NCI-H1694 (cell line): ENCODE measurements at places on chromosomes 3 and 15.

DNA sequence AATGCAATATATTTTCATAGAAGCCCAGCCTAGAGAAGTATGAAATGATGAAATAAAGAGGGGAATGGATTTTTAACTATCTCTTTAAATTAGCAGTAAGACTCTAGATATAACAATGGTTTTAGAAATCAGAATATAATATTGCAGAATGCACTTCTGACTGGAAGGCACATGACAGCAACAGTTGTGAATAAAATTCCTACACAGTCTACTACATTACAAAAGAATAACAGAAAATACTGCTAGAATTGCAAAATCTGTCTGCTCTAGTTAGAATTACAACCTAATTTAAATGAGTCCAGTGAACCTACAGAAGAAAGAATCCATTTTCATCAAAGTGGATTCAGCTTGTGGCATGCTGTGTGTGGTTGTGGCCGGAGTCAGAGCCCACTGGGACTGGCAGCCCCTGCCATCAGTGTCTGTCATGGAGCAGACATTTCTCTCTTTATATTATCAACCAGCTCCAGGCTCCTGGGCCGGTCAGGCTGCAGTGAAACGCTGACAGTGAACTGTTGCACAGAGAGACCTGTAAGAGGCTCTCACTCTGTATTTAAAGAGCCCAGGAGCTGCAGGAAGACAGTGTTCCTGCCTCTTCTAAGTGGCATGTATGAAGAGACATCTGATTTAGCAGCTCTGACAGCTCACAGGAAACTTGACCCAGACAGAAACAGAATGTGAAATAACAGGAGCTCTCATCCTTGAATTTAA, 1523.8 kb upstream of the CADM2 start:
- no peak for DNase-seq

DNA sequence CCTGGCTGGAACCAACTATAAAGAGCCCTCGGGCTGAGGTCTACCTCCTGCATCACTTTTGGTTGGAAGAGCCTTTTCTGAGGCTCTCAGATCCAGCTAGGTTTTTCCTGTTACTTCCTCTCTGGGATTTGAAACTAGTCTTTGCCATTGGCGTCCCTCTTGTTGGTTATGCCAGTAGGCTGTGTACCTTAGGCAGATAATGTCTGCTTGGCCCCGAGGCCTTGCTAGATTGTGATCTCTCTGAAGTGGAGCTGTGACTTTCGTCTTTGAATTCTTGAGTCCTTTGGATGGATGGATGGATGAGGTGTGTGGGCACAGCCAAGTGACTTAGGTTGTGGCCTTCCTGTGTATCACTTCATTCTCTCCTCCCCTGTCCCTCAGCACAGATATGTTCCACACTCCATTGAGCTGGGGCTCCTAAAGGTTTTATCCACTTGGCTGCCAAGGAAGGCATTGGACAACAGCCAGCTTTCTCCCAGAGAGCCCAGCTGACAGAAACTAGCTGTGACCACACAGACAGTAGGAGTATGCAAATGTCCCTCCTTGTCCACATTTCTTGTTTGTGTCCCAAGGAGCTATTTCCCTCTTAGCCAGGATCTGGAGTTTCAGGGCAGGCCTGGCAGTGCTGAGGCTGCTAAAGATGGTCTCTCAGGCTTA, 7.9 kb upstream of the DNAJC17 start:
- DNase-seq: no peak

GRCh38 chr3:124882816-124883747, 4.1 kb downstream of the ITGB5 start:
- no peak for DNase-seq

GRCh38 chr3:139970526-139970925, 35.5 kb downstream of the CLSTN2 start:
- no peak for DNase-seq

- no peak for DNase-seq
Measured at GRCh38 chr3:36647423-36647853, 116.9 kb downstream of the DCLK3 start.

DNA sequence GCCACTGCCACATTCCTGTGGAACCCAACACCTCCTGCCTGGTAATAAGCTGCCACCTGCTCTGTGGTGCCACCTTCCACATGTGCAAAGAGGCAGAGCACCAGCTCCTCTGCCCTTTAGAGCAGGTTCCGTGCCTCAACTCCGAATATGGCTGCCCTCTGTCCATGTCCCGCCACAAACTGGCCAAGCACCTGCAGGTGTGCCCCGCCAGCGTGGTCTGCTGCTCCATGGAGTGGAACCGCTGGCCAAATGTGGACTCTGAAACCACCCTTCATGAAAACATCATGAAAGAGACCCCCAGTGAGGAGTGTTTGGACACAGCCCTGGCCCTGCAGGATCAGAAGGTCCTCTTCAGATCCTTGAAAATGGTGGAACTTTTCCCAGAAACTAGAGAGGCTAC, 28.3 kb downstream of the FBXO40 start:
- DNase-seq: no peak

- no peak for DNase-seq
Measured at GRCh38 chr15:36784717-36785116, 205.3 kb downstream of the CDIN1 start.

DNA sequence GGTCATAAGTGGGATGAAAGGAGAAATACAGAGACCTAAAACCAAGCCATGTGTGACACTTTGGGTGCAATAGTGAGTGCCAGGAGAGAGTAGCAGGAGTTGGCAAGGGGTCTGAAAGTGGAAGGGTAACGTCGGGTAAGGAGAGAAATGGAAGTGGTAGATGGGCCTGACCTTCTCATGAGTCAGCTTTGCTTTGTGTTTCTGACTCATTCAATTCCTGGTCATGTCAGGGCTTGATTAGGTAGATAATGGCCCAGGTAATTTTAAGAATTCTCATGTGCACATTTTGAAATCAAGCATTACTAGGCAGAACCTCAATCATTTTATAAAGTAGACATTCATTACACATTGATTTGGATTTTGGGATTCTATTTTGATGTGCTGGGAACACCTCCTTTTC, 262.5 kb downstream of the SOX2 start:
- no peak for DNase-seq
